ENCODE measurements at places on chromosomes 2 and 18.

GRCh38 chr2:47485751-47486300 is 82.9 kb downstream of the MSH2 start:
- DNase-seq, result no peak

DNA sequence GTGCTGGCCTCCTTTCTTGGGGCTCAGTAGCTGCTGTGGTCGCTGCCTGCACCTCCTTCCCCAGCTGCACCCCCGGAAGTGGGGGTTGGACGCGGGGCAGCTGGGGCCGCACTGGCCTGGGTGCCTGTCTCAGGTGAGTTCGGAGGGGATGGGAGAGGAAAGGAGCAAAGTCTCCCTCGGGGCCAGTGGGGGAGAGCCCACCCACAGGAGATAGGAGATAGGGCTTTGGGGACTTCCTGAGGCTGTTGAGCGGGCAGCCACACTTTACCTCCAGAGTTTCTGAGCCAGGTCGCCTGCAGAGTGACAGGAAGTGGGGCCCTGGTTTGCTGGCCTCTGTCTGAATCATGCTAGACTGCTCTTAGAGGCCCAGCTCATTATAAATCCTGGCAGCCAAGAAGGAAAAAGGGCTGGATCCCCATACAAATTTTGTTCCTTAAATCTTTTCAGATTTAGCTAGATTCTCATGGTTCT is 8.1 kb downstream of the MBP start:
- DNase-seq, result no peak

GRCh38 chr2:31483246-31483645 is 68.7 kb upstream of the XDH start:
- DNase-seq, result no peak

DNA sequence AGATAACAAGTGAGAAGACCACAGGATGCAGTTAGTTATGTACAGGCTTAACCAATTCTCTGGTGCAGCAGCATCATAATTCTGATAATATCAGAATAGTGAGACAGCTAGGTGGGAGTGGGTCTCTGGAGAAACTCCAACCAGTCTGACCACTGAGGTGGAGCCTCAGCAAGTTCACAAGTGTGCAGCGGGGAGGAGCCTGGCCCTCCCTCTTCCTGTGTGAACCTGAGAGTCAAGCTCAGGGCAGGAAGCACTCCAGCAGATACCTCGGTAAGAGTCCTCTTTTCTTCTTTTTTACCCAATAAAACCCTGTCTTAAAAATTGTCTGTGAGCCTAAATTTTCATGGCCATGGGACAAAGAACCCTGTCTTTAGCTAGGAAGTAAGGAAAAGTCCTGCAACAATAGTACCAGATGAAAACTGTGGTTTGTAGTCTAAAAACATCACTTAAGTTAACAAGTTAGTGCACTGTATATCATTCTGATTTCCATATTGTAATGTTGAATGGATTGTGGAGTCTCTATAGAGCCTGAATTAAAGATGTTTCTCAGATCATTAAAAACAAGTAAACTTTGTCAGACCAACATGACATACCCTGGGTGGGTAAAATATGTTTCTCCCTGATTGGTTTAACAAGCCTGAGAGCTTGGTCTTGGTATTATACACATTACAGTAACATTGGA is 370.8 kb downstream of the TMEM182 start:
- DNase-seq, result no peak

DNA sequence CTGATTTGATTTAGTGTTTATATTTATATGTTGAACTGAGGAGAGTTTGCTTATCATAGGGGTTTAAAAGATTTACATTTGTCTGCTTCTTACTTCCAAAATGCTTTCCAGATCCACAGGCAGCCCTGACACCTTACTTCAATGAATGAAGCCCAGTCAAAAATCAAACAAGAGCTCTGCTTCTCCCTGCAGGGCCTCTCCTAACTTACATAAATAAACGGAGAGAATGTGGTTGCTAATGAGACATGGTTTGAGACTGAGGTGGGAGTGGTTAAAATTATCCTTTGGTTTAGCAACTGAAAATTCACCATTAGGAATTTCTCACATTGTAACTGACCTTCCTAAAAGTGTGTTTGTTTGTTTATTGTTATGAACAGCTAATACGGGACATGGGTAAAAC is 612.3 kb upstream of the FANCL start:
- DNase-seq, result no peak

DNA sequence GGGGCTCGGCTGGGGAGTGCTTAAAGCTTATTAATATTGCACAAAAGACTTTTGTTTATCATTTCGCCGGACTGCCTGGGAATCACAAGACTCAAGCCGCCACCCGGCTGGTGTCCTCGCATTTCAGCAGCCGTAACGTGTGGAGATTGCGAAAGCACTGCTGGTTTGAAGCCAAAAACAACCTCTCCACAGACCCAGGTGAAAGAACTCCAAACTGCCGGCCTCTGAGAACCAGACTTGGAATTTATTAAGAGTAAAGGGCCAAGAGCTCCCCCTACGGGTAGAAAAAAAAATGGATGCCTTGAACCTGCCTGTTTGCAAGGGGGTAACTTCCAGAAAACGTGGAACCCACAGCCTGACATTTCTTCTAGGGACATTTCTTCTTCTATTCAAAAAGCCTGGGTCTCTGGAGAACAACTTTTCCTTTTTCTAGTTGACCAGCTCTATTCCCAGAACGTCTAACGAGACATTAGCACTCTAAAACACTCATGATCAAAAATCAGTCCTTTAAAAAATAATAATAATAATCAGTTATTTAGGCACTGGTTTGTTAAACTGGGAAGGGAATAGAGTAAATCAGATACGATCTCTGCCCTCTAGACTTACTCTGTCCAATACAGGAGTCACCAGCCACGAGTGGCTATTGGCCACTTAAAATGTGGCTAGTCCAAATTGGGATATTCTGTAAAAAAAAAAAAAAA is 216.3 kb downstream of the C1D start:
- peak; percentile 47 for DNase-seq

GRCh38 chr2:189128970-189129369 is 50.6 kb downstream of the COL5A2 start:
- no peak for DNase-seq

DNA sequence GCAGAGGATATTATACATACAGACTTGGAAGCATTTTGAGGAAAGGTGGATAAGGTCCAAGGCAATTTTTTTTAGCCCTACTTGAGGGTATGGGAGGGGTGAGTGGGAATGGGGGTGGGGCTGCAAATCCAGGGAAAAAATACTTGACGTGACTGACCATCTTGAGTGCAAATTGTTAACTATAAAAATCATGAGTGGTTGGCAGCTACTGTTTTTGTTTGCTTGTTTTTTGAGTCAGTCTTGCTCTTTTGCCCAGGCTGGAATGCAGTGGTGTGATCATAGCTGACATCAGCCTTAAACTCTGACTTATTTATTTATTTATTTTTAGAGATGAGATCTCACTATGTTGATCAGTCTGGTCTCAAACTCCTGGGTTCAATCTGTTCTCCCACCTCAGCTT is 458.8 kb downstream of the PIK3C3 start:
- no peak for DNase-seq

GRCh38 chr2:184938221-184938985 is 340.1 kb downstream of the ZNF804A start:
- no peak for DNase-seq

DNA sequence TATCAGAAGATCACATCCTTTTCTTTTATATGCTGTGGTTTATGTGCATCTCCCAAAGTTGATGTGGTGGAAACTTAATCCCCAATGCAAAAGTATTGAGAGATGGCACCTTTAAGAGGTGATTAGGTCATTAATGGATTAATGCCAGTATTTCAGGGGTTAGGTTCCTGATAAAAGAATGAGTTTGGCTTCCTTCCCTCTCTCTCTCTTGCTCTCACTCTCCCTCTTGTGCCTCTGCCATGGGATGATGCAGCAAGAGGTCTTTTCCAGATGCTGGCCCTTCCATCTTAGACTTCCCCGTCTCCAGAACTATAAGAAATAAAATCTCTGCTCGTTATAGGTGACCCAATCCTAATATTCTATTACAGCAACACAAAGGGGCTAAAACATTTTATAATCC is 85.0 kb downstream of the TTC27 start:
- DNase-seq, result no peak

- DNase-seq, result no peak
Measured at GRCh38 chr2:38398739-38399138, 21.7 kb upstream of the ATL2 start.

- no peak for DNase-seq
Measured at GRCh38 chr2:235091983-235092382, 140.2 kb downstream of the SH3BP4 start.

- no peak for DNase-seq
Measured at GRCh38 chr2:240922245-240922981, 16.3 kb downstream of the CROCC2 start.

Measured in frontal cortex (tissue), 4 donors.